ENCODE measurements at places on chromosomes 1 and 21.

DNA sequence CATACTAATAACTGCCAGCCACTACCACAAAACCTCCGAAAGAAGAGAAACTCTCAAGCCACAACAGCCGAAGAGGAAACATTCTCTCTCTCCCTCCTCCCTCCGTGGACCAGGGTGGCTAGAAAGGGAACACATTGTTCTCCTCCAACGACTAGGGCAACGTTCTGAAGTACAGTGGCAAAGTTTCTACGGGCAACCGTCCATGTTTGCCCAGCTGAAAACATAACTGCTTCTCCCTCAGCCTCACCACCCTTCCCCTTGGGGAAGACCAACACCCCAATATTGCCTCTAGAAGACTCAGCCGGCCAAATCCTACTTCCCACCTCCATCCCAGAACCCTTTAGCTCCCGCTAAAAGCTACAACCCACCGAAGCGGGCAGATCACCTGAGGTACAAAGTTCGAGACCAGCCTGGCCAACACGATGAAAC is 2.0 kb downstream of the GLUL start:
- peak overlapping the region; percentile 83 for H3K4me3 ChIP-seq
- H3K4me1 ChIP-seq = peaks cover 68% of the 10 kb centered on the region
- DNase-seq = no peak
- no peaks in the 10 kb centered on the region for H3K27me3 ChIP-seq
- peaks cover 46% of the 10 kb centered on the region for H3K36me3 ChIP-seq
- H3K27ac ChIP-seq = peak overlapping the region; percentile 99

DNA sequence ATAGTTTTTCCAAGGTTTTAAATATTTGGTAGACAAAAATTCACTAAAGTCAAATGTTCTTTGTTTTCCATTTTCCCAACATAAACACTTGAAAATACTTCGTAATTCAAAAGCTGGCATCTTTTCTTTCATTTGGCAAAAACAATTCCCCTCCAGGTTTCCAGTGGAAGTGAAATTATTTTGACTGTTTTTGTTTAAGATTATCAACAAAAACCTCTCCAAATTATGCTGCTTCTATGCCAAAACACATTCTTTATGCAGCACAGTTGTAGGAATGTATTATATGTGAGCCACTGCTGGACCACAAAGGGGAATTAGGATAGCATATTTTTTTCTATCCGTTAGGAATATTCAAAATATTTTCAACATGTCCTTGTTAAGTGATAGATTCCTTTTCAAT is 44.1 kb downstream of the SLC5A9 start:
- no peaks in the 10 kb centered on the region for H3K4me1 ChIP-seq
- no peak overlapping the region for H3K27ac ChIP-seq
- DNase-seq = no peak
- H3K36me3 ChIP-seq = no peaks in the 10 kb centered on the region
- no peaks in the 10 kb centered on the region for H3K27me3 ChIP-seq

DNA sequence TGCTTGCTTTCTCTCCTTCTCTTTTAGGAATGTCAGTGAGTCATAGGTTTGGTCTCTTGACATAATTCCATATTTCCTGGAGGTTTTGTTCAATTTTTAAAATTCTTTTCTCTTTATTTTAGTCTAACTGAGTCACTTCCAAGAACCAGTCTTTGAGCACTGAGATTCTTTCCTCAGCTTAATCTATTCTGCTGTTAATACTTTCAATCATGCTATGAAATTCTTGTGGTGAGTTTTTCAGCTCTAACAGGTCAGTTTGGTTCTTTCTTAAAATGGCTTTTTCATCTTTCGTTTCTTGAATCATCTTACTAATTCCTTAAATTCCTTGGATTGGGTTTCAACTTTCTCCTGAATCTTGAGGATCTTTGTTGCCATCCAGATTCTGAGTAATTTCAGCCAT is 321.0 kb downstream of the PTBP2 start:
- no peak for DNase-seq
- H3K36me3 ChIP-seq = no peaks in the 10 kb centered on the region
- no peak overlapping the region for H3K4me3 ChIP-seq
- no peaks in the 10 kb centered on the region for H3K27me3 ChIP-seq
- H3K27ac ChIP-seq = no peak overlapping the region
- no peaks in the 10 kb centered on the region for H3K4me1 ChIP-seq

- no peak overlapping the region for H3K4me3 ChIP-seq
- H3K4me1 ChIP-seq = no peaks in the 10 kb centered on the region
- peaks cover 8% of the 10 kb centered on the region for H3K27me3 ChIP-seq
- H3K27ac ChIP-seq = no peak overlapping the region
- H3K36me3 ChIP-seq = no peaks in the 10 kb centered on the region
Observed at GRCh38 chr1:42880384-42880783, 34.0 kb downstream of the ZNF691 start.

GRCh38 chr1:65247419-65248359 is 61.7 kb upstream of the DNAJC6 start:
- H3K27me3 ChIP-seq = no peaks in the 10 kb centered on the region
- no peaks in the 10 kb centered on the region for H3K36me3 ChIP-seq
- peaks cover 11% of the 10 kb centered on the region for H3K4me1 ChIP-seq
- H3K27ac ChIP-seq = no peak overlapping the region
- H3K4me3 ChIP-seq = no peak overlapping the region

GRCh38 chr1:152533327-152533938 is 19.2 kb downstream of the CRCT1 start:
- H3K4me3 ChIP-seq = no peak overlapping the region
- H3K27ac ChIP-seq = no peak overlapping the region
- H3K27me3 ChIP-seq = peaks cover 8% of the 10 kb centered on the region
- no peak for DNase-seq

- H3K27ac ChIP-seq = no peak overlapping the region
- no peak overlapping the region for H3K4me3 ChIP-seq
- DNase-seq = no peak
- peaks cover 51% of the 10 kb centered on the region for H3K27me3 ChIP-seq
- H3K4me1 ChIP-seq = no peaks in the 10 kb centered on the region
- no peaks in the 10 kb centered on the region for H3K36me3 ChIP-seq
Observed at GRCh38 chr1:205561501-205562203, 57.2 kb downstream of the CDK18 start.

GRCh38 chr1:40740039-40740996 is 43.3 kb upstream of the KCNQ4 start:
- H3K27ac ChIP-seq = no peak overlapping the region
- H3K4me1 ChIP-seq = peaks cover 50% of the 10 kb centered on the region
- H3K4me3 ChIP-seq = no peak overlapping the region
- peaks cover 8% of the 10 kb centered on the region for H3K36me3 ChIP-seq
- no peak for DNase-seq
- H3K27me3 ChIP-seq = no peaks in the 10 kb centered on the region

DNA sequence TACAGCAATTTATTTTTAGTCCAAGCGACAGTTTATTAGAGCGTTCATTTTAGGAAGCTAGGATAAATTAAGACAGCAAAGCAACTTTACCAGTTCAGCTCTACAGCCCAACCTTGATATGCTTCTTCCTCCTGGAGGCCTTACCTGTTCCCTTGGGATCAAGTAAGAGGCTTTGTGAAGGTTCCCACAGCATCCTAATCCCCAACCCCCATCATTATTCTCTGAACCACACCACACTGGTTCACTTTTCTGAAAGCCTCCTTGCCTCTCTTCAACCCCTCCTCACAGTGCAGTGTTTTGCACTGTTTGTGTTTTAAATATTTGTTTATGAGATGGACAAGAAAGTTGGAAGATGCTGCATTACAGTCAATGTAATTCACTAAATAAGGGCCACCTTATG is 126.3 kb upstream of the CXADR start:
- H3K27me3 ChIP-seq = no peaks in the 10 kb centered on the region
- H3K4me3 ChIP-seq = no peak overlapping the region
- H3K36me3 ChIP-seq = no peaks in the 10 kb centered on the region
- H3K4me1 ChIP-seq = no peaks in the 10 kb centered on the region

DNA sequence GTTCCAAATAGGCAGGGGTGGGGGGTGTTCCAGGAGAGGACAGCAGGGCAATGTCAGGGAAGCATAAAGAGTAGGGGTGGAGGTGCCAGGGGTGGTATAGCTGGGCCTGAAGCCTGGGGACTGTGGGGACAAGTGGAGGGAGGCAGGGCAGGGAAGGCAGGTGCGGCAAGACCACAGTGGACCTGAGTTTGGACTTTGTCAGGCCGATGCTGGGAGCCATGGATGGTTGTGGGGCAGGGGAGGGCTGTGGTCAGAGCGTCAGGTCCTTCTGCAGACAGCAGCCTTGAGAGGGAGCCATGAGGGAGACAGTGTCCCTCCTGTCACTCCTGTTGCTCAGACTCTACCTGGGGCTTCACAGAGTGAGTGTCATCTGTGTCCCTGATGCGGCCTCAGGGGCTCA is 320.3 kb downstream of the PTPRU start:
- no peaks in the 10 kb centered on the region for H3K4me1 ChIP-seq
- H3K36me3 ChIP-seq = no peaks in the 10 kb centered on the region
- H3K4me3 ChIP-seq = no peak overlapping the region
- DNase-seq = no peak
- H3K27ac ChIP-seq = no peak overlapping the region

DNA sequence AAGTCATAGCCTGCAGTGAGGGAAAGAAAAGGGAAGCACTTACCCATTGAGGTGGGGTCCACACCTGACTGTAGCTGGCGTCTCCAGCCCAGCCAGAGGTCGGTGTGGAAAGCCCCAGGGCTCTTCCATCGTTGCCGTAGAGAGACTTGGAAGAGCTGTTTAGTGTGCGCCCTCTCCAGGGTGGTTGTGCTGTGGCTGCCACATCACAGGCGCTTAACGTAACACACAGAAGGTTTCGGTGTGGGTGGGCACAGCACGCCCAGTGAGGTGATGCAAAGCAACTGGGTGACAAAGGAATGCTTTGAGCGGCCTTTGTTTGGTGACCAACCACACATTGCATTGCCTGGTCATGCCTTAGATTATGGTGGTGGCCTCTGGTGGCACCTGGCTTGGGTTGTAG is 36.8 kb upstream of the KIF1B start:
- no peak overlapping the region for H3K27ac ChIP-seq
- H3K36me3 ChIP-seq = peaks cover 89% of the 10 kb centered on the region
- H3K27me3 ChIP-seq = no peaks in the 10 kb centered on the region
- no peak for DNase-seq
- H3K4me1 ChIP-seq = peaks cover 5% of the 10 kb centered on the region
- no peak overlapping the region for H3K4me3 ChIP-seq

- H3K27ac ChIP-seq = no peak overlapping the region
- H3K4me3 ChIP-seq = no peak overlapping the region
- H3K36me3 ChIP-seq = no peaks in the 10 kb centered on the region
- H3K4me1 ChIP-seq = no peaks in the 10 kb centered on the region
- no peak for DNase-seq
Observed at GRCh38 chr1:77319036-77319705, 37.4 kb downstream of the AK5 start.

DNA sequence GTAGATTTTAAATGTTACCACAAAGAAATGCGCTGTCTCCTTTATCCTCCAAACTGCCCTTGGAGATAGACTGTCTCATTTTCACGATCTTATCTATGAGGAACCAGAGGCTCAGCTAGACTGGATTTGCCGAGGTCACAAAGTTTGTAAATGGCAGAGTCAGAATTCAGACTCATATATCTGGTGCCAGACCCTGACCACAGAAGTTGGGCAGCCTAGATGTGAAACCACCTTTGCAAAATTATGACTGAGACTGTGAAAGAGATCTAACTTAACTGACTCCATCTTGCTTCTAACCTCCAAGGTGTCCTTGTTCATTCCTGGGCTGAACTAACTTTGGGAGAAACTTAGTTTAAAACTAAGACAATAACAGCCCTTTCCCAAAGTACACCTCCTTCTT is 14.1 kb downstream of the CNR2 start:
- peaks cover 4% of the 10 kb centered on the region for H3K4me1 ChIP-seq
- H3K27ac ChIP-seq = no peak overlapping the region
- DNase-seq = no peak
- no peak overlapping the region for H3K4me3 ChIP-seq

- no peaks in the 10 kb centered on the region for H3K4me1 ChIP-seq
- H3K27ac ChIP-seq = no peak overlapping the region
- no peaks in the 10 kb centered on the region for H3K27me3 ChIP-seq
- no peaks in the 10 kb centered on the region for H3K36me3 ChIP-seq
Observed at GRCh38 chr1:217115404-217116380, 392.5 kb upstream of the ESRRG start.

DNA sequence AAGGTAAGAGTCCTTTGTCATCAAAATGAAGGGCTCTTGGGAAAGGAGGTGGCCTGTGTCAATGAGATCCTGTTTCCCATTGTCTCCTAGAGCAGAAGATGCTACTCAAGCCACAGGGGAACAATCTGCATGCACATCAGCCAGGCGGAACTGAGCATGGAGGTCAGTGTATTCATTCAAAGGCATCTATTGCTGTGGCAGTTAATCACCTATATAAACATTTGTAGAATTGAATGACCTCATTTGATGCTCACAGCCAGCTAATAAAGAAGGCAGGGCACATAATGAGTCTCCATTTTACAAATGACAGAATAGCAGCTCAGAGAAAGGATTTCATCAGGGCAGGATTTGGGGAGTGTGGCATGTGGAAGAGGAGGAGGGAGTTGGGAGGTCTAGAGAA is 5.7 kb upstream of the FYB2 start:
- no peaks in the 10 kb centered on the region for H3K36me3 ChIP-seq
- no peak overlapping the region for H3K4me3 ChIP-seq
- H3K27me3 ChIP-seq = peaks cover 3% of the 10 kb centered on the region
- peaks cover 10% of the 10 kb centered on the region for H3K4me1 ChIP-seq
- no peak overlapping the region for H3K27ac ChIP-seq

- H3K4me1 ChIP-seq = no peaks in the 10 kb centered on the region
- no peaks in the 10 kb centered on the region for H3K36me3 ChIP-seq
- DNase-seq = no peak
- H3K27ac ChIP-seq = no peak overlapping the region
- peaks cover 7% of the 10 kb centered on the region for H3K27me3 ChIP-seq
Observed at GRCh38 chr1:243982447-243983018, 68.5 kb upstream of the ZBTB18 start.

- DNase-seq = no peak
- peaks cover 92% of the 10 kb centered on the region for H3K36me3 ChIP-seq
- H3K27ac ChIP-seq = no peak overlapping the region
- H3K27me3 ChIP-seq = no peaks in the 10 kb centered on the region
- no peak overlapping the region for H3K4me3 ChIP-seq
- H3K4me1 ChIP-seq = peaks cover 15% of the 10 kb centered on the region
Observed at GRCh38 chr21:28938726-28939125, 54.0 kb downstream of the LTN1 start.

- H3K4me1 ChIP-seq = no peaks in the 10 kb centered on the region
- no peak for DNase-seq
- no peaks in the 10 kb centered on the region for H3K27me3 ChIP-seq
- H3K36me3 ChIP-seq = no peaks in the 10 kb centered on the region
Observed at GRCh38 chr1:152148981-152149380, 10.0 kb downstream of the RPTN start.

DNA sequence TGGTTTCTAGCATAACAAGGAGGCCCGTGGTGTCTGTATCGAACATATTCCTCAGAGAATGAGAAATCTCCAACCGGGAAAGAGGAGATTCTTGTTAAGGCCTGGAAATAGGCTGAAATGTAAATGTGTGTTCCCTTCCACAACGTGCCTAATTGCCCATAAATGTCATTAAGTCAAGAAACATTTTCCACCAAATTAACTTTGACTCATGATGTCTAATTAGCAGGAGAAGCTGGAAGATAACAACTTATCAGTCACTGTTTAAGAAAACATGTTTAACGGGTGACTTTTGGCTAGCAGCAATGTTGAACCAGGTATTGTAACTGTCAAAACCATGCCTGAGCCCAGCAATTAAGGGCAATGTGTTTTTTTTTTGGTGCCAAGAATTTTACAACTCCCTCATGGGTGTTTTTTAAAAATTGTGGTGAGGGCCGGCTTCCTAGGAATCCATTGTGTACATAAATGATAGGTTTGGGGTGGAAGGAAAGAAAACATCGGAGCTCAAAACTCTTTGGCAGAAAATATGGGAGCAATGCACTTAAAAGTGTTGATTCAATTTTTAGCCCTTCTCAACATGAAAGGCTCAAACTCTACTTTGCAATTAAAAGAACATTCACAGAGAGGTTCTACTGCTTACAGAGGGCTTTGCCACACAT is 67.0 kb downstream of the OLIG1 start:
- H3K27me3 ChIP-seq = peaks cover 50% of the 10 kb centered on the region
- no peak for DNase-seq
- no peak overlapping the region for H3K27ac ChIP-seq
- H3K36me3 ChIP-seq = no peaks in the 10 kb centered on the region

Data from heart right ventricle (tissue), 16 donors.